ENCODE measurements at places on chromosomes 6 and 20.

GRCh38 chr6:112216662-112217551 is 37.5 kb downstream of the LAMA4 start:
- no peak for DNase-seq

- peak; percentile 70 for DNase-seq
Observed at GRCh38 chr6:138107078-138107751, at the start of gene PERP. TSS of gene PERP (minus strand) at chr6:138107419. CDS start at chr6:138107340, 79 bp downstream.

GRCh38 chr20:22403632-22404361 is 180.6 kb downstream of the FOXA2 start:
- DNase-seq, result no peak

DNA sequence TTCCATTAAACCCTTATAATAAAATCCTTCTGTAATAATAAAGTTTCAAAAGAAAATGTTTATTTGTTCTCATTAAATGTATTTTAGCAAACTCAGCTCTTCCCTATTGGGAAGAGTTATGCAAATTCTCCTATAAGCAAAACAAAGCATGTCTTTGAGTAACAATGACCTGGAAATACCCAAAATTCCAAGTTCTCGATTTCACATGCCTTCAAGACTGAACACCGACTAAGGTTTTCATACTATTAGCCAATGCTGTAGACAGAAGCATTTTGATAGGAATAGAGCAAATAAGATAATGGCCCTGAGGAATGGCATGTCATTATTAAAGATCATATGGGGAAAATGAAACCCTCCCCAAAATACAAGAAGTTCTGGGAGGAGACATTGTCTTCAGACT is 3.8 kb downstream of the IL17A start:
- no peak for DNase-seq

DNA sequence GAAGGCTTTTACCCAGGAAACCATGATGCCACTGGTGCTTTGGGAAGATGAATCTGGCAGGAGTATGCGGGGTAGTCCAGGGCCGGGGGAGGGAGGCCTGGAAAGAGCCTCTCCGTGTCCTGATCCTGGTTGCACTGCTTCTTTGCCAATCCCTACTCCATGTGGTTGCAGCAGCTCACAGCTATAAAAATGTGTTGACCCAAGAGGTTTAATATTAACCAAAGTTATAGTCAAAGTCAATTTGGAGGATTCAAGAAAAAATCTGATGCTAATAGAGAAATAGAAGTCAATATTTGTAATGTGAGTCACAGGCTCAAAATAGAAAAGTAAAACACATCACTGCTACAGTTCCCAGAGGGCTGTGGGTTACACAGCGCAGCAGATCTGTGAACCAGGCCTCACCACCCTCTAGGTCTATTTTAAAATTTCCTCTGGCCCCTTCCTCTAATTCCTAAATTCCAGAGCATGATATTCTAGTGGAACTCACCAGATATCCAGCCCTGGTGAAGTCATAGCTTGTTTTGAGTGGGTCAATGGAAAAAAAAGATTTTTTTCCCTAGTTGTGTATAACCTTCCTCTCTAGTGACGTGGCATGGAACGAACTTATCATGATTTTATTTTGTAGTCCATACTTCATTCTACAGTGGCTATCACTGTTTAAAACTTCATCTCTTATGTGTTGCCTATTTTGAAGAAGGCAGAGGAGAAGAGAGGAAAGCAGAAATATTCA is 63.2 kb upstream of the BMP2 start:
- no peak for DNase-seq

DNA sequence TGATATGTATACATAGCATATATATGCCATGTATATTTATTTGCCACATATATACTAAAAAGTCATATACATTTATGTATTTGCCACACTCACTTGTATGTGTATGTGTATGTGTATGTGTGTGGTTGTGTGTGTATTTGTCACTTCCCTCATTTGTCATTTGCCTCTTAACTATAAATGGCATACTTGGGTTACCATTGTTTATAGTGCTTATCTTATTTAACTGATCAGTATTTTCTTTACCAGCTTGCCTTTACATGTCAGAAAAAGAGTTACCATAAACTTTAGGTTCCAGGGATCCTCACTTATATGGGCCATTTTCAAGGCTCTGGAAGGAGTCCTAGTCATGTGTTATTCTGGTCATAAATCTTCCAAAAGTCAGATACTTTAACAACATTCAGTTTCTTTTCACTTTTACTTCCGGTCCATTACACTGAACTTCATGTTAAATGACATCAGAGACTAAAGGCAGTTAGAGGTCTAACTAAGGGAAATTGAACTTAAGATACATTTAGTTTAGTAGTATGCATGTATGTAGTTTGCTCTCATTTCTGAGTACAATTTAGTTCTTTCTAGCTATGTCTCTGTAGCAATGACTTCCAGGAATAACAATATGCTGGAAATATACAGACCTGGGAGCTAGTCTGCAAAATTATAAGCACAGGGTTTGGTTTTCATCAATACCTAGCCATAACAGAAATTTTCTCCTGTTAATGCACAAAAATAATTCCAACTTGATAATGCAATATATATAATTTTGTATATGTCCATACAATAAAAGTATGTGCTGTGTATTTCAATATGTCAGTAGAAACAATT is 33.7 kb upstream of the HIVEP1 start:
- DNase-seq, result no peak

DNA sequence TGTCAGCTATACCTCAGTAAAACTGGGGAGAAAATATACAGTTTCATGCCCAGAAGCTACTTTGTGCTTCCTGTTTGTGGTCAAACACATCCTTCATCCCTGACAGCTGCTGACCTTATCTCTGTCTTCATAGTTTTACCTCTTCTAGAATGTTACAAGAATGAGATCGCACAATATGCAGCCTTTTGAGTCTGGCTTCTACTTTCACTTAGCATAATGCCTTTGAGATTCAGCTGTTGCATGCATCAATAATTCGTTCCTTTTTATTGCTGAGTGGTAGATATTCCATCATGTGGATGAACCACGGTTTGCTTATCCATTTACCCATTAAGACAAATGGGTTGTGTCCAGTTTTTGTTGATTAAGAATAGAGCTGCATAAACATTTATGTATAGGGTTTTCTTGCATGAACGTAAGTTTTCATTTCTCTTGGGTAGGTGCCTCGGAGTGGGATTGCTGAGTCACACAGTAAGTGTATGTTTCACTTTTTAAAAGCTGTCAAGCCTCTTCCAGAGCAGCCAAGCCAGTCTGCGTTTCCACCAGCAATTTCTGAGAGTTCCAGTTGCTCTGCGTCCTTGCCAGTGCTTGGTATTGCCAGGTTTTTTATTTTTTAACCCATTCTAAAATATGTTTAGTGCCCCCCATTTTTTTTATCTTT is 86.6 kb upstream of the PAX1 start:
- no peak for DNase-seq

GRCh38 chr6:136989571-136990241 is 55.1 kb downstream of the IL20RA start:
- no peak for DNase-seq

GRCh38 chr20:20946122-20946759 is 159.9 kb downstream of the LINC00237 start:
- DNase-seq, result no peak

DNA sequence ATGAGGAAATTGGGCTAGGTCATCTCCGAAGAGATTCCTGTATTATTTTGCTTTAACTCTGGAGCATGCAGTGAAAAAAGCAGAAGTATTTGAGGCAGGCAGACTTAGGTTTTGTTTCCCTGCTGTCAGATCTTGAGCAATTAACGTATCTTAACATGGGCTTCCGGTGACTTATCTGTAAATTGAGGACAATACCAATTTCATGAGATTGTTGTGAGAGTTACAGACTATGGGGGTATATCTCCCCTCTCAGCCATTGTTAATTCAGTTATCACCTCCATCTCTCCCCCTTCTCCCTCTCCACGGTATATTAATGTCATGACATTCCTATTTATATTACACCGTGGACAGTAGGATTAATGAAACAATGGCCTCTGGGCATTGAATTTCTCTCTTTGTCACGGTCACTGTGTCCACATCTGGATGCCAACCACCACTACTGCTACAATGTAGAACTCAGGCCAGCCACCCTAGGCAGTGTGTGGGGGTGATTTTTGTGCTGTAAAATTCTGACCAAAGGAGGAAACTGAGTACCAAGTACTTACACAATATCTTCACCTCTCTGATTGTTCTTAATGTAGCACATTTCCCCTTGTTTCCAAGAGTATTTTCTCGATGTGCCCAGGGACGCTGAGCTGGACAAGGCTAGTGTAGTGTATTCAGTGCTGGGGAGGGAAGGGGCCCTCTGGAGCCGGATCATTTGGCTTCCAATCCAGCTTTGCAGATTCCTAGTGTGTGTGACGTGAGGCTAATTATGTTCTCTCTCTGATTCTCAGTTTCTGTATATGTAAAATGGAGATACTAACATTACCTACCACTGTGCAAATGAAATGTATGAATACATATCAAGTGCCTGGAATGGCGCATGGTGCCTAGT is 77.2 kb downstream of the GCNT2 start:
- DNase-seq, result no peak

- no peak for DNase-seq
Observed at GRCh38 chr6:130908188-130908587, 81.0 kb downstream of the SMLR1 start.

- no peak for DNase-seq
Observed at GRCh38 chr6:132764370-132764769, 6.7 kb upstream of the VNN2 start.

GRCh38 chr6:142845624-142846458 is 99.1 kb downstream of the HIVEP2 start:
- no peak for DNase-seq

DNA sequence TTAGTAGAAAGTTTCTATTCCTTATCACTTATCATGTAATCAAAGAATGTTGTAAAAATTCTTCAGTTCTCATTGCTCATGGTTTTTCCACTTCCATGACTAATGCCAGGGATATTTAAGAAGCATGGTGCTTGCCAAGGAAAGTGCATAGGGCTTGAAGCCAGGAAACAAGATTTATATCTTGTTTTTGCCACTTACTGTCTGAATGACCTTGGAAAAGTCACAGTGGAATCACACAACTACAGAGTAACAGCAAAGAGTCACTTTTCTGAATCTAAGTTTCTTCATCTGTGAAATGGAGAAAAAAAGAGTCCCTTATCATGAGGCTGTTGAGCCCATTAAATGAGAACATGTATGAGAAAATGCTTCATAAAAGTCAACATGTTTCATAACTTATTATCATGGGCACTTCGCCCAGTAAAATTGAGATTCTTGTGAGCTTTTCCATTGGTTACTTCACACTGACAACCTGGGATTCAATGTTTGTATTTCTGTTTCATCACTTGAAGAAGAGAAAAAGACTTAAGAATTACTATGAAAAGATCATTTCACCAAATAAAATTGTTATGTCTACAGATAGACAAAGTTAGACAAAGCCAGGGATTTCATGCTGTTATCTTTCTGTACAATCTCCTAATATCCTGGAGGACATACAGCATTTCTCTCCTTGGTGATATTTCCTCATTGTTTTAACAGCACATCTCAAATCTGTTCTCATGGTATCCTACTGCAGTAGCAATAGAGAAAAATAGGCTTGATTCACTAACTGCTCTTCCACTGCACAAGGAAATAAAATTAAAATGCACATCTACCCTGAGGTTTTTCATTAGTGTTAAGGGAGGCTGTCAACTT is 7.6 kb upstream of the BMP5 start:
- no peak for DNase-seq

DNA sequence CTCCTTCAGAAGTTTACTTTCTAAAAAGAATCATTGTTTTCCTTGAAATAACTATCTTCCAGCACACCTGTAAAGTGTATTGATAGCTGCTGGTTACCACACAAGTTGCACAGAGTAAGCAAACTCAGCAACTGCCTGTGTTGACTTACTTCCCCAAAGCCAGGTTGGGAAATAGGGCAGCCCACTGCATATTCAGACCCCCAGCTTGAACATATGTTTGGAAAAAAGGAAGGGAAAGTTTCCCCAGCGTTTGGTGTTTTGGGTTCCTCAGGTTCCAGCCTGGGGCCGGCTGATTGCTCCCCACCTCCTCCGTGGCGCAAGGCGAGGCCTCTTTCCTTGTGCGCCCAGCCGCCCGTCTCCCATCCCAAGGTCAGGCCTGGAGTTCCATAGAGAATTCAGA is 70.1 kb upstream of the QKI start:
- no peak for DNase-seq

DNA sequence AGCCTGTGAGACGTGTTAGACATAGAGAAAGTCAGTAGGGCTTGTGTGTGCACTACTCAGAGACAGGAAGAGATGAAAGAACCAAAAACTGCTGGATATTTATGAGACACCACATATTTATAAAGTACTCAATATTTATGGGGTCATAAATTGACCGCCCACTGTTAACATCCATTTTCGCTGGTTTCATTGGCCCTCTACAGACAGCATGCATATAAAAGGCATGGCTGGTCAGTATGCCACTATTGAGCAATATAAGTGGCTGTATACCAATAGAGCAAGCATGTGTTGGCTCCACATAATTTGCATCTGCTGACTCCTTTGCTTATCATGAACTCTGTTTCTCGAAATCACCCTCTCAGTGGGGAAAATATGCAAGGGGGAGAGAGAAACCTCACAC is 110.3 kb upstream of the BTN3A2 start:
- no peak for DNase-seq

DNA sequence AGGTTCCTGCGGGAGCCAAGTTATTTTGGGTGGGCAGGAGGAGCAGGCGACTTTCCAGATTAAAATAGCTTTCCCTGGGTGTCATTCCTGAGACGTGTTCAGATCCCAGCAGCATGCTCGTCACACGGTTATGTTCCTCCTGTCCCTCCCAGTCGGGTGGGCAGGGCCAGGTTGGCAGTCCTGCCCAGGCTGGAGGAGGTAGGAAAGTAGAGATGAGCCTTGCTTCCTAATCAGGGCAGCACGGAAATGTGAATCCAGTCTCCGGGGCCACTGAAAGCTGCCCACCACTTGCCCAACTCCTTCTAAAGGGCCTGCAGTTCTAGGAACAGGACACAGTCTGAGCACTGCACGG is 137.0 kb downstream of the MRPL14 start:
- no peak for DNase-seq

DNA sequence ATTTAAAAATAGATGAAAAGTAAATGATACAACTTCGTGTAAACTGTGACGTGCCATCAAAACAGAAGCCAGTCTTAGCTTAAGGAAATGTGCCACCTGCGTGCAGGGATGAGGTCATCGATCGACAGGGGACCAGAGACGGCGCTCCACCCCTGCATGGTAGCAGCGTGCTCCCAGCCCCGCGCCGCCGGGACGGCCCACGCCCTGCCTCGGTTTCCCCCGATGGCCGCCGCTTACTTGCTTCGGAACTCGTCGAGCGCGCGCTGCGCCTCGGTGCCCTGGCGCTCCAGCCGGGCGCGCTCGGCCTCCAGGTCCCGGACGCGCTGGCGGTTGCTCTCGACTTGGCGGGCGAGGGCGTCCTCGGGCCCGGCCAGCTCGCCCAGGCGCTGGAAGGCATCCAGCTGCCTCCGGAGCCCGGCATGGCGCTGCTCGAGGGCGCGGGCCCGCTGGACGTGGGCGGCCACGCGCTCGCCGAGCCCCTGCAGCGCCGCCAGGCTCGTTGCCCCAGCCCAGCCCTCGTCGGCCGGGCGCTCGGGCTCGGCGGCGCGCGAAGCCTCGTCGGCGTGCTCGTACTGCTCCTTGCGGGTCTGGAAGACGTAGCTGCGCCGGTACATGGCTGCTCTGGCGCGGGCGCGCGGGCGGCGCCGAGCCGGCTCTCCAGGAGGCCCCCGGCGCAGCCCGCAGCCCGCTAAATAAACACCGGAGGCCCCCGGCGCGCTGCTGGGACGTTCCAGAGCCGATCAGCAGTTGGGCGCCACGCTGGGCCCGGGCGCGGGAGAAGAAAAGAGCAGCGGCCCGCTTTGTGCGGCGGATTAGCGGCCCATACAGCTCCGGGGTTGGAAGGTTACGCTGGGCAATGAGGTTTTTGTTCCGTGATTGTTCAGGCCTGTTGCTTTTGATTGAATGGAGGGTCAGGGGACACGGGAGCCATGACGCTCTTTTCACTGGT is at the start of gene BFSP1:
TSS of gene BFSP1 (minus strand) at position 664 of the 949 bp plus-strand sequence. CDS start at position 614, 50 bp downstream.
- DNase-seq, result peak; percentile 43

- DNase-seq, result no peak
Observed at GRCh38 chr6:138258197-138258596, 39.9 kb upstream of the PBOV1 start.
